ENCODE measurements at places on chromosomes 5 and 9.

DNA sequence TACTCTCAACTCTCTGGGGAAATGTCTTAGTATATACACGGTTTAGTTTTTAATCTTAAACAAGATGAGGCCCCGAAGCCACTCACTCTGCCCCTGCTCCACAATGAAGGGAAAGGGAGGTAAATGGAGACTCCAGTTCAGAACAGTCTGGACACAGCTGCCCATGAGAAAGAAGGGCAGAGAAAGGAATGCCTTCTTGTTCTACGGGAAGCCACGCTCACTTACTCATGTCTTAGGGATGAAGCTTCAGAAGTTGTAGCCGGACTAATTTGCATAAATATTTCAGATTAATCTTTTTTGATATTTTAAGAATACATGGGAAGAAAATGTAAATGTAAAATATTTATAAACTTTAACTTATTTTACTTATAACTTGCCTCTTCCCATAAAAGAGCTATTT lies 94.0 kb downstream of the COL23A1 start:
- DNase-seq: no peak

- no peak for DNase-seq
Measured at GRCh38 chr5:19322716-19323485, 665.1 kb downstream of the CDH18 start.

- peak; percentile 50 for DNase-seq
Measured at GRCh38 chr5:173643964-173644363, 27.5 kb upstream of the BOD1 start.

DNA sequence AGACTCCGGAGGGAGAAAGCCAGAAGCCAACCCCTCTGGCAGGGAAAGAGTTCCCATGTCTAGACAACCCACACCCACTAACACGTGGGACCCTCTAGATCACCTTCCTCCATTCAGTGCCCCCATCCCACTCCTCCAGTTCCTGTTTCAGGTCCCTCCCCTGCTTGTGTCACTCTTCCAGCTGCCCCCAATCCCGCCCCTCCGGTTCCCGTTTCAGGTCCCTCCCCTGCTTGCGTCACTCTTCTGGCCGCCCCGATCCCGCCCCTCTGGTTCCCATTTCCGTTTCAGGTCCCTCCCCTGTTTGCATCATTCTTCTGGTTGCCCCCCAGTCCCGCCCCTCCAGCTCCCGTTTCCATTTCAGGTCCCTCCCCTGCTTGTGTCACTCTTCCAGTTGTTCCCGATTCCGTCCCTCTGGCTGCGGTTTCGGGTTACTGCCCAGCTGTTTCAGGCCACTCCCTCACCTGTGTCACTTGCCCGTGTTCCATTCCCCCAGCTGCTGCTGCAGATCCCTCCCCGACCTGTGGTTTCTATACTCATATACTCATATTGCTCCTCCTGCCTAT lies 64.8 kb upstream of the RANBP6 start:
- DNase-seq: peak; percentile 95

DNA sequence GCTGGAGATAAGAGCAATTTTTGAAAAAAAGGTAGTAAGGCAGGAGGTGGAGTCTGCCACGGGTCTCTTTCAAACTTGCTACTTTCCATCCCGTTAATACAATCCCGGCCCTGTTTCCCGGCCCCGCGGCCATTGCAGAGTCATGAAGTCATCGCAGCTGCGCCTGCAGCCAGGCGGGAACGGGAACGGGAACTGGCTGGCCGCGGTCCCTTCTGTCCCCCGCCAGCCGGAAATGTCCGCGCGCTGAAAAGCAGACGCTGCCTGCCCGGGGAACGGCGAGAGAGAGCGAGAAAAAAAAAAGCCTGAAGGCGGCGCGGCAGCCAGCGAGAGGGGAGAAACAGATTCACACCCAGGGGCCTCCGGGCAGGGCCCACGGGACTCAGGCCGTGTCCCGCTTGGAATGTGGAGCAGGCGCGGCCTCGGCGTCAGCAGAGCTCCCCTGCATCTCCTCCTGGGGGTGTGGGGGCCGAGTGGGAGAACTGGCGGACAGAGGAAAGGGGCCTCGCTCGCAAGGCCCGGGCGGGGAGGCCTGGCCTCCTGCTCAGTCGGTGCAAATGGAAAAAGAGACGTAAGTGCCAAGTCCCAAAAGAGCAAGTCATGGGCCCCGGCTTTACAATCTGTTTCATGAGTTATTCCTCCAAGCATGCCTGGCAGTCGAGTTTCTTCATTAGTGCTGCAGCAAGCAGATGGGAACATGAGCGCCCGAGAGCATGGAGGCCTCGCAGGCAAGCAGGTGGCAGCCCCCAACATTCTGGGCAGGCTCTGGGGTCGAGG lies 201.2 kb upstream of the GAS1 start:
- DNase-seq: peak; percentile 31

DNA sequence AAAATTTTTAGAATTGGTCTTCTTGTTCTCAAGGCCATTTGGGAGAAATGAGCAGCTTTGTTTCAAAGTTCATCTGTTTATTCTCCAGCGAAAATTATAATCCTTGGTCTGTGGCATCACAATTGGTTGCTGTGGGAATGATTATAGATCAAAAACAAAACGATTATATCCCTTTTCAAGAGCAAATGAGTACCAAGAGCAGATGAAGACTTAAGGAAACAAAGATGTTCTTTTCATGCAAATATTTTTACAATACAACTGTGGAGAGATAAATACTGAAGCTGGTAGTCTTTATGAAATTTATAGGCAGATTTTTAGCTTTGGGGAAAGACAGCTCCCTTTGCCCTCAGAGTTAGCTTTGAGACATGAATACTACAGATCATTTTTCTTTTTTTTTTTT lies 620.8 kb upstream of the DMAC1 start:
- DNase-seq: no peak

DNA sequence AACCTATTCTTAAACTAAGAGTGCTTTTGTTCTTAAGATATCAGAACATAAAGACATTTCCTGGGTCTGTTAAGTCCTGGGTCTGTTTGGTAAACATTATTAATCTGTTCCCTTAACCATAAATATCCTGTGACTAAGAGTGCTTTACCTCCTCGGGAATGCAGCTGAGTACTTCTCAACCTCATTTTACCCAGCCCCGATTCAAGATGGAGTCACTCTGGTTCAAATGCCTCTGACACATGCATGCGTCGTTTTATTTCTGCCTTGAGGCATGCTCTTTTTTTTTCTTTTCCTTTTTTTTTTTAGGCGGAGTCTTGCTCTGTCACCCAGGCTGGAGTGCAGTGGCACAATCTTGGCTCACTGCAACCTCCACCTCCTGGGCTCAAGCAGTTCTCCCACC lies 39.8 kb upstream of the FBXL17 start:
- no peak for DNase-seq

- peak; percentile 70 for DNase-seq
Measured at GRCh38 chr5:16456103-16456832, 9.3 kb downstream of the ZNF622 start.

GRCh38 chr5:134143944-134144941 lies 29.8 kb downstream of the TCF7 start:
- no peak for DNase-seq

- no peak for DNase-seq
Measured at GRCh38 chr5:71744009-71744790, 25.1 kb downstream of the CARTPT start.

GRCh38 chr5:73030531-73030930 lies 74.7 kb downstream of the FCHO2 start:
- no peak for DNase-seq

DNA sequence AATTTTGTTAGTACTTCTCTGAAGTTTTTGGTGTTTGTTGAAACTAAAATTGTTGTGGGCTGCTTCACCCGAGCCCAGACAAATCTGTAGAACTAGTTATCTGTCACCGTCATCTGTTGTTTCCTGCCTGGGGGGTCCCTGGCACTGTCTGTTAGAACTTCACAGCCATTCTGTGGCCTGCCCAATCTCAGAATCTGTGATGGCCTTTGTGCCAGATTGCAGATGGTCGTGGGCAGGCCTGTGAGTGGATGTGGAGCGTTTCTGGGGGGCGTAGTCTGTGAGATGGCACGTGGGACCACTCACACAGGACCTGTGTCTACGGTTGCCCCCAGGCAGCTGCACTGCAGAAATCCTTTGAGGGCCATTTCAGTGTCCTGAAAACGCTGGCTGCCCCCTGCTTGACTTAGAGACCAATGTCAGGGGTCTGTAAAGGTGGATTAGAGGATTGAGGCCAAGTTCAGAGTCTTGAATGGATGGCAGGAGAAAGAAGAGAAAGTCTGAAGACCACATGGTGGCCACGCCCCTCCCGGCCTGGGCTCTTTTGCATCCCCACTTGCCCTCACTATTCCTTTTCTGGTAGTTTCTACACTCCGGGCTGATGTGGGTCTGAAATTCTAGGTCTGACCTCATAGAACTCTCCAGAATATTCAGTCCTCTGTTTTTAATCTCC lies 38.3 kb downstream of the TRIO start:
- no peak for DNase-seq

GRCh38 chr9:90826326-90827020 lies 24.9 kb downstream of the SYK start:
- DNase-seq: no peak

GRCh38 chr5:127899214-127899610 lies 184.4 kb upstream of the SLC12A2 start:
- DNase-seq: no peak

DNA sequence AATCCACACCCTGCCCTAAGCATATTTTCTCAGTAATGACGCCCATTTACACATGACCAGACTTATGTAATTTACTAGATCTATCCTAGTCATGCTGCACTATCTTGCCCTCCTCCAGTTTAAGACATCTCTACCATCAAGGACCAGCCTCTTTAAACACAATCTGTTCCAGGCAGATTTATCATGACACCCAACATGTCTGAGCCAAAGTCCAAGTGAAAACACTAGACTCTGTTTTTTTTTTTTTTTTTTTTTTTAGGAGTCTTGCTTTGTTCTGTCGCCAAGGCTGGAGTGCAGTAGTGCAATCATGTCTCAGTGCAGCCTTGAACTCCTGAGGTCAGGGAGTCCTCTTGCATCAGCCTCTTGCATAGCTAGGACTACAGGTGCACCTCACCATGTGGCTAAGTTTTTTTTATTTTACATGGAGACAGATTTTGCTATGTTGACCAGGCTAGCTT lies 354.6 kb downstream of the ARRDC3 start:
- DNase-seq: peak; percentile 24

GRCh38 chr5:158203261-158203660 lies 344.3 kb upstream of the CLINT1 start:
- DNase-seq: no peak

- DNase-seq: peak; percentile 39
Measured at GRCh38 chr9:94056442-94056974, 27.8 kb upstream of the PTPDC1 start.

GRCh38 chr9:21709464-21710058 lies 92.9 kb upstream of the MTAP start:
- DNase-seq: peak; percentile 14
